ENCODE measurements at places on chromosomes 12 and 14. TPM values are rescaled to one million over a fixed set of nuclear protein-coding genes. Genes with fewer than 3 reads are reported as not detected.
A peak's percentile ranks its signal among the peaks of the same experiment; 100 is the strongest.

DNA sequence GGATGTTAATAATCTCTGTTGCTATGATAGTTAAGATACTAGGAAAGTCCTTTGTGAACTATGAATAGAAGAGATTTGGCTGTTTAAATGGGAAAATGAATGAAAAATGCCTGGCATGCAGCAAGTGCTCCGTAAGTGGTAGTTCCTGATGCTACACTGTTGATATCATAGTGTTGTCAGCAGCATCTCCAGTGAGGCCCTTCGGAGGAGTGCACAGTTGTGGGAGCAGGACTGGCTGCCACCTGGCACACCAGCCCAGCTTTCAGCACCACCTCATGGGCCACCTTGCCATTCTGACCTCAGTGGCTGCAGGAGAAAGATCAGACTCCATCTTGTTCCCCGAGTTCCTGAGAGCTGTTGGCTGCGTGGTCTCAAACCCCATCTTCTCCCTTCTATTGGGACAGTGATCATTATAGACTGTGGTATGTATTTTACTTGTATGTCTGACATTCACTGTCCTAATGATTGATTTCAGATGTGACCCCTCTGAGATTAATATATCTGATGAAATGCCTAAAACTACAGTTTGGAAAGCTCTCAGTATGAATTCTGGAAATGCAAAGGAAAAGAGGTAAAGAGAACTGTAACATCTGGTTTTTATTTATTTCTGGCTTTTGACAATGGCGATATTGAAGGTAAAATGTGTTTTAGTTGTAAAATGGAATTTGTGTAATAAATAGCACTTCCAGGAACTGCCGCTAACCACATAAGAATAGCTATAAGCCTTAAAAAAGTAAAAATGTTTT, 80.9 kb downstream of the SLC4A8 start:
- no peak for ATAC-seq

DNA sequence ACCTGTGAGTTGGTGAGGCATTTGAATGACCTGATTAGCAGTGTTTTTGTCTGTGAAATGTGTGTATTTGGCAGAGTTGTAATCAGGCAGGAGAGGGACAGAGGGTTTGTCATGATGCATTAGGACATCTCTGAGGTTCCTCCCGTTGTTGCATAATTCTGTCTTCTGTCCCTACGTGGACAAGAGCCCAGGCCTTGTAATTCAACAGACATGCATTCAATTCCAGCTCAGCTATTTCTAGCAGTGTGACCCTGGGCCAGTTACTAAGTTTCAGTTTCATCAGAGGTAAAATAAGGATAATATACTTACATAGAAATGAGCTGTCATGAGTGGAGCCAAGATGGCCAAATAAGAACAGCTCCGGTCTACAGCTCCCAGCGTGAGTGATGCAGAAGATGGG, 208.6 kb downstream of the SLC38A4 start:
- ATAC-seq = peak; percentile 100

DNA sequence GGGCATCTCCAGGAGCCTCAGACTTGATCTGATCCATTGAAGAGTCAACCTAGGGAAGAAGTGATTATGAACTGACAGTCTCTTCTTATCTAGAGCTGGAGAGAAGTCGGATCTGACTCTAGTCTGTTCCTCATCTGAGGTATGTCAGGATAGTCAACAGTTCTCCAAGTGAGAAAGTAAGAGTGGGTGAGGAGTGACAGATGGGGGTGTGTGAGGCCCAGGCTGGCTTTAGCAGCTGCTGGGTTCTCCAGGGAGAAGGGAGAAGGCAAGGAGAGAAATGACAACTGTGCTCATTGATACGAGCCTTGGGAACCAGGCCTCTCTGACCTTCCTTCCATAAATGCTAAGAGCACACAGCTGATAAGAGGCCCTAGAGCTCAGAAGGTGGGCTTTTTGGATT, 53.3 kb downstream of the IRAK3 start:
- no peak for ATAC-seq

GRCh38 chr12:88580051-88580871, at the start of gene KITLG:
Gene KITLG, minus strand, starts transcription at chr12:88580471. Its CDS starts 193 bp downstream, at chr12:88580278.
- peak; percentile 86 for ATAC-seq

GRCh38 chr14:76984297-76984696, 44.2 kb downstream of the IRF2BPL start:
- ATAC-seq = no peak

GRCh38 chr12:108729612-108730364, 1.5 kb downstream of the CORO1C start:
- no peak for ATAC-seq

DNA sequence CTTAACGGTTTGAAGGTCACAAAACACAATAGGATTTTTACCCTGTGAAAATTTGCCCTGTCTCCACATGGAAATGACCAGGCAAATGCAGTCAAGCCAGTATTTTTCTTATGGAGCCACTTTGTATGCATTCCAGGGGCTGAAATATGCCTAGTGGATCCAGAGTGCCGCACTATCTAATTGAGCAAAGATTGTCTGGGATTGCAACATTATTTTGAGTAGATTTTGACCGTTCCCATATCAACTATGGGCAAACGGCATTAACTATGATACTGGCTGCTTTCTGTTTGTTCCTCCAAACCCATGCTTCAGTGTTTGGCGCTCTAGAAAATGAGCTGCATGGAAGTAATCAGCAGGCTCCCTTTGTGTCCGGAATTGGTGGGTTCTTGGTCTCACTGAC, 223.0 kb downstream of the BTG1 start:
- no peak for ATAC-seq

DNA sequence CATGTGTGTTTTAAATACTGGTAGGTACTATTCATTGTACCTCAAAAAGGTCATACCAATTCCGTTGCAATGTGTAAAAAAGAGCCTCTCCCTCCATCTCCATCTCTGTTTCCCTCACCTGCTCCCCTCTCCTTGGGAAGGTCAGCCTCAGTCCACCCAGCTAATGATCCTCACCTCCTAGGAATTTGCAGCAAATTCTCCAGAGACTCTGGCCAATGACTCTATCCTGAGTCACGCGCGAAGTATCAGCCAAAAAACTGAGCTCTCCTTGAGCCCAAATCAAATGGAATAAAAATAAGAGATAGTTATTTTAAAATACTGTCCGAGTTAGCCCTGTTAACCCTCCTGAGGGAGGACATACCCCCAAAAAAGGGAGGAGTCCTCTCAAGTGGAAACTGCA, 148.4 kb downstream of the DPF3 start:
- ATAC-seq = no peak

DNA sequence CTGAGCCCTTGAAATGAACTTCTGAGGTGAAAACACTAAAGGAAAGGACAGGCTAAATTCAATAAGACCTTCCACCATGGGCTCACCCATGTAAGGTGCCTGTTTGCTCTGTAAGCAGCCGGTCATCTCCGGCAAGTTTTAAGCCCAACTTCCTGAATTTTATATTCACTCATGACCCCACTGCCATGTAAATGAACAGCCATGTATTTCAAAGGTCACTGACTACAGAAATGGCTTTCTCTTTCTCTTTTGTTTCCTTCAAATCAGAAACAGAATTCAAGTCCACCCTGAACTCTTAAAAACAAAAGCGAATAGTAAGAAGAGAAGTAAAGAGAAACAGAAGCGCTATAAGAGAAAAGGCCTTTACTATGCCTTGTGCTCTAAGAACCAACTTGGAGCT, 61.7 kb upstream of the OVCH1 start:
- ATAC-seq = no peak

- ATAC-seq = no peak
Observed at GRCh38 chr14:64541261-64541971, 875 bp downstream of the HSPA2 start.

DNA sequence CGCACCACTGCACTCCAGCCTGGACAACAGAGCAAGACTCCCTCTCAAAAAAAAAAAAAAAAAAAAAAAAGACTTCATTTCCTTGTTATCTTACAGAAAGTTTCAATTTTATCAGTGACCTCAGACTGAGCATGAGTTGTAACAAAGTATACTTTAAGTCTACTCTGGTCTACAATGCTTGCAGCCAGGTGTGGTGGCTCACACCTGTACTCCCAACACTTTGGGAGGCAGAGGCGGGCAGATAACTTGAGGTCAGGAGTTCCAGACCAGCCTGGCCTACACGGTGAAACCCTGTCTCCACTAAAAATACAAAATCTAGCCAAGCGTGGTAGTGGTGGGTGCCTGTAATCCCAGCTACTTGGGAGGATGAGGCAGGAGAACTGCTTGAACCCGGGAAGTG, 18.0 kb downstream of the HNRNPC start:
- no peak for ATAC-seq

DNA sequence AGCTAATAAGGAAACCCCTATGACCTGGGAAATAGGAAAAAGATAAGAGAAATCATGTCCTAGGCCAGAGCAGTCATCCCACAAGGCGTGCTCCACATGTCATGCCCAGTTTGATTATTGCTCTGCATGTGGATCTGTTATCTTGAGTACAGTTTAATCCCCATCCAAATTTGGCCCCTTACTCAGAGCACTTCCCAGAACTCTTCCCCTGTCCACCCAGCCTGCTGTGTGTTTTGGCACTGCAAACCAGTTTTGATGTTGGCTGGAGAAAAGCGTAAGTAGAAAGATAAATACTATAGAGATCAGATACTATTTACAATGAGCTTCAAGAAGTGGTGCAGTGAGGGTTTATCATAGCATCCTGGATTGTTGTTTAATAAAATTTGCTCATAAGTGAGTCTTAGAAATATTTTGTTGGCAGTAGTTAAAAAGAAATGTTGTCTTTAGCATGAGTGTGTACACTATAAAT, 83.8 kb downstream of the PTPRB start:
- ATAC-seq = no peak

- peak; percentile 48 for ATAC-seq
Observed at GRCh38 chr12:111056618-111057521, 136.5 kb upstream of the MYL2 start.

The POTEM gene
- not detected for total RNA-seq

The TAS2R20 gene
- 11.6 TPM for total RNA-seq

The ARMH4 gene
- 0.70 TPM for total RNA-seq

The ADAM21 gene
- 1.8 TPM for total RNA-seq

The KCNC2 gene
- total RNA-seq = 2.3 TPM

Measured in motor neuron (in vitro differentiated cells).